HS-27A (cell line): ENCODE measurements at places on chromosomes 13 and 19.

- DNase-seq, result no peak
Measured at GRCh38 chr13:77047649-77048343, 20.8 kb upstream of the FBXL3 start.

DNA sequence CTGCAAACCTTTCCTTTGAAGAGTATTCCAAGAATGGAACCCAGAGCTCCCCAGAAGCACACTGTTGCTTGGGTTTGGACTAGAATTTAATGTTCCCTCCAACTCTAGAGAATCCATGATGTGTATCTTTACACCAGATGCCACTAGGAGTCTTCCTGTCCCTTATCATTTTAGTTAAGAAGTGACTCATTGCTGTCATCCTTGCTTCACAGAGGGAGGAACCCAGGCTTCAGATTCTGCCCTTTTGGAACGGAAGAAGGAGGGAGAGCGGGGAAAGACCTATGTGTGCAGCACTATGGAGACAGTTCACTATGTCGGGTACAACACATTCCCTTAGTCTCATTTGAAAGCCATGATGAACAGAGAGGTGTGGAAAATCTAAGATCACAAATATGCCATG, 2.1 kb upstream of the ATP12A start:
- DNase-seq, result no peak

- DNase-seq, result no peak
Measured at GRCh38 chr19:13078381-13078780, 24.3 kb downstream of the LYL1 start.

DNA sequence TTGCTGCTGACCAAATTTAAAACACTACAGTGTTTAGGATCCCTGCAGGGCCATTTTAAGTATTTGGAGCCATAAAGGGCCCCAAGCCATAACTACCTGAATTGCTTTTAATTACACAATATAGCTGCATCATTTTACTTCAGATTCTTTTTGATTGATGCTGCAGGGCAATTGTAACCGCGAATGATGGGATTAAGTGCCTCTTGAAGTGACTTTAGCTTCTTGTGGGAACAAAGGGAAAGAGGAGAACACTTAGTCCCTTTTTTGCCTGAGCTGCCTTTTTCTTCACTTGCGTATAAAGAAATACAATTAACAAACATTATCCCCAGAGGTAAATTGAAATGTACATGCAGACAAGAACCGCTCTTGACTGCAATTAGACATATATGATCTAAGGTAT, 228.5 kb downstream of the ZIC5 start:
- no peak for DNase-seq

DNA sequence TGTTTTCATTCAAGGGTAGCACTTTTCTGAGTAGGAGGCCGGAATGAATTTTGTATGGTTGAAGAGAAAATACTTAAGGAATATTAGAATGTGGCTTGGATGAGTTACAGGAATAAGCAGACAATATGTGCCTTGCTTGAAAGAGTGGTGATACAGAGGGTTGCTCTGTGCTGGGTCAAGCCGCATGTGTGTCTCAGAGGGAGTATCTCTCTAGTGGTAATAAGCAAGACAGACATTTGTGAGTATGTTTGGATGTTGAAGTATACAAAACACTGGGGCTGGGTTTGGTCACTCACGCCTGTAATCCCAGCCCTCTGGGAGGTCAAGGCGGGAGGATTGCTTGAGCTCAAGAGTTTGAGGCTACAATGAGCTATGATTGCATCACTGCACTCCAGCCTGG, 103.9 kb downstream of the LMO7 start:
- DNase-seq, result no peak

GRCh38 chr19:33828266-33829075, 31.8 kb downstream of the KCTD15 start:
- no peak for DNase-seq

- no peak for DNase-seq
Measured at GRCh38 chr19:45117167-45117594, 24.2 kb downstream of the PPP1R37 start.

DNA sequence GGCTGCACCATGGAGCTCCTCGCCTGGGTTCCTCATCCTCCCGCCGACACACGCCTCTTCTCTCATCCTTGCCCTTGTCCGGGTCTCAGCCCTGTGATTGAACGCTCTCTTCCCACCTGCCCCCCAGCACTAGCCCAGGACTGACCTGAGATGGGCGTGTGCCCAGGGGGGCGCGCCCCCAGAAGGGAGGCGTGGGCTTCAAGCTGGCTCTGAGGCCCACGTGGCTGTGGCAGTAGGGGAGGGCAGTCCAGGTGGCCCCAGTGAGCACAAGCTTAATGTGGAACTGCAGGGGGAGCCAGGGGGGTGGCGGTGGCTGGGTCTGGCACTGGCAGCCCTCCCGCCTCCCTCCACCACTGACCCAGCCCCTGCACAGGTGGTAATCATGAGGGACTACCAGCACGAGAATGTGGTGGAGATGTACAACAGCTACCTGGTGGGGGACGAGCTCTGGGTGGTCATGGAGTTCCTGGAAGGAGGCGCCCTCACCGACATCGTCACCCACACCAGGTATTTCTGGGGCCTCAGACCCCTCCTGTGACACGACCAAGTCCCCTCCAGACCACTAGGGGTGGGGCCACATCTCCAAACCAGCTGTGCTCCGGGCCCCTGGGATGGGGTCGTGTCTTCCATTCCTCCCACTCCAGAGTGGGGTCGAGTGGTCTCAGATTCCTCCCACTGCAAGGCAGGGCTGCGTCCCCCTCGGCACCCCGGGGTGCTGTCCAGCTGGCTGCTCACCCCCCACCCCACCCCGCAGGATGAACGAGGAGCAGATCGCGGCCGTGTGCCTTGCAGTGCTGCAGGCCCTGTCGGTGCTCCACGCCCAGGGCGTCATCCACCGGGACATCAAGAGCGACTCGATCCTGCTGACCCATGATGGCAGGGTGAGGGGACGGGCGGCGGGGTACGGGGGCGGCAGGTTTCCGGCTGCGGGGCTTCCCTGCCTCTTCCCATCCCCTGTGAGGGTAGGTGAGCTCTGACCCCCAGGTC, 21.9 kb upstream of the NCCRP1 start:
- no peak for DNase-seq

DNA sequence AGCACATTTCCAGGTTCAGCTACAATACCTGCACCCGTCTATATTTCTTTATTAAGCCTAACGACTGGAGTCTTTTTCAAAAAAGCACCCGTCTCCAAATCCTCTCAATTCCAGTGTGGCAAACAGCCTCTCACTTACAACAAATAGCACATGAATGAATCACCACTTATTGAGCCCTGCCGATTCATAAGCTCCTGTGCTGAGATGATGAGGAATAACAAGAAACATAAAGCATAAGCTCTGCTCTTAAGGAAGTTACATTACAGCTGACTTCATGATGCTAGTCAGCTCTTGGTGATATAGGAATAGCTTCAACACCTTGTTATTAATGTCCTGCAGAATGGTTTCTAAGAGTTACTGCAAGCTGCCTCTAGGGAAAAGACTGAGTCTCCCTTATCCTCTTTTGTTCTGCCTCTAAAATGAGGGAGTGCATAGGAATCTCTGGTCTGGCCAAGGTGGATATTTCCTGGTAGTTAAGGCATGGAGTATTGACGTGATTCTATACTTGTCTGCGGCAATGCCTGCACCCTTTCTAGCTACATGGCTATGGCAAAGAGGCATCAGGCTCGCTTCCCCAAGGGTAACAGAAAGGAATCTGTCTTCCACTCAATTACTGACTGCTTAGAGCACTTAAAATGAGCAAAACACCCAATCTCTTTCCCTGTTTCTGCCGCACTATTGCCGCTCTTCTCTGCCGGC, 195.7 kb downstream of the KLF12 start:
- DNase-seq, result peak; percentile 34

- DNase-seq, result no peak
Measured at GRCh38 chr19:50005428-50005827, 19.7 kb downstream of the VRK3 start.

- no peak for DNase-seq
Measured at GRCh38 chr19:7658219-7658686, 10.6 kb upstream of the RETN start.

- no peak for DNase-seq
Measured at GRCh38 chr13:28349371-28349770, 145.6 kb downstream of the FLT1 start.

GRCh38 chr19:46787040-46787330, 1.4 kb downstream of the SLC1A5 start:
- no peak for DNase-seq

- DNase-seq, result no peak
Measured at GRCh38 chr19:48798937-48799336, 11.9 kb downstream of the BCAT2 start.

DNA sequence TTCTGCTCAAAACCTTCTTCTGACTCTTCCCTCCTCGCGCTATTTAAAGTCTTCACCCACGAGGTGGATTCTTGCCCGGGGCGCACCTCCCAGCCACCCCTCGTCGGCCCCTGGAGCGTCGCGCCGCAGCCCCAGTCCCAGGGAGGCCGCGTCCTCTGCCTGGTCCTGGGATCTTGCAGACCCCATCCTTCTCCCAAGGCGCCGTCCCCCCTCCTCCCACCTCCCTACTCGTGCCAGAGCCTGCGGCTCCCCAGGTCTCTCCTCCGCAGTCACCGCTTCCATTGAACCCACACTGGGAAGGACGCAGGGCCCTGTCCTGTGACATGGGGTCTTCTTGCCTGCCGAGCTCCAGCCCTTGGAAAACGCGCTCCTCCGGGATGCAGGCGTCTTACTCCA, 486 bp downstream of the ZNF808 start:
- no peak for DNase-seq

DNA sequence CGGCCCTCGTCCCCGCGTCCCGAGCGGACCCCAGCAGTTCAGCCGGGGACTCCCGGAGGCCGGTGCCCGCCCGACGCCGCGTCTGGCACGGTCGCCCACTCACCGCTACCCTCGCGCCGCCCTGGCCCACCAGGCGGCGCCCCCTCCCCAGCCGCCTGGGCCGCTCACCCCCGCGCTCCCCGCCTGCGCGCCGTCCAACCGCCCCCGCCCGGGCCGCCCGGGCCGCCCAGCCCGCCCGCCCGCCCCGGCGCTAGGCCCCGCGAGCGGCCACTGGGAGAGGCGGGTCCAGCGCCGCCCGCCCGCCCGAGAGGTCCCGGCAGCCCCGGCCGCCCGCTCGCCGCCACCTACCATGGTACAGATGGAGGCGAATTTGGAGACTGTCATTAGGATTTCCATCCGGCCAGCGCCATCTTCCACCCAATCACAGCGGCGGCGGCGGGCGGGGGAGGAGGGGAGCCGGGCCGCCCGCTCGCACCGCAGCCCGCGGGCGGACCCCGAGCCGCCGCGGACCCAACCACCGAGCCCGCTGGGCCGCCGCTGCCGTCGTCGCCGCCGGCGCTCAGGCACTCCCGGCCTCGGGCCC, at the start of gene USP12:
Gene USP12, minus strand, starts transcription at position 568 of the 583 bp plus-strand sequence. Its CDS starts 172 bp downstream, at position 396.
- no peak for DNase-seq

- no peak for DNase-seq
Measured at GRCh38 chr13:73995736-73996135, 138.5 kb downstream of the KLF12 start.

- DNase-seq, result no peak
Measured at GRCh38 chr19:4238831-4239230, 8.0 kb upstream of the YJU2 start.

GRCh38 chr13:74115133-74115532, 19.1 kb downstream of the KLF12 start:
- DNase-seq, result no peak

GRCh38 chr19:1691589-1692290, 39.3 kb upstream of the TCF3 start:
- DNase-seq, result no peak

- DNase-seq, result no peak
Measured at GRCh38 chr13:25001476-25002206, 94.3 kb upstream of the PABPC3 start.

GRCh38 chr19:1986357-1987162, 29.0 kb downstream of the BTBD2 start:
- no peak for DNase-seq

- no peak for DNase-seq
Measured at GRCh38 chr13:79457948-79458347, 23.0 kb upstream of the NDFIP2 start.
